ENCODE measurements at places on chromosomes 12 and 14. TPM values are rescaled to one million over a fixed set of nuclear protein-coding genes. Genes with fewer than 3 reads are reported as not detected.
A peak's percentile ranks its signal among the peaks of the same experiment; 100 is the strongest.

Gene TMEM179
- polyA plus RNA-seq = not detected

Gene FAM181A
- 0.80 TPM for polyA plus RNA-seq

GRCh38 chr14:70100071-70100470, 88.7 kb downstream of the SLC8A3 start:
- DNase-seq = no peak

DNA sequence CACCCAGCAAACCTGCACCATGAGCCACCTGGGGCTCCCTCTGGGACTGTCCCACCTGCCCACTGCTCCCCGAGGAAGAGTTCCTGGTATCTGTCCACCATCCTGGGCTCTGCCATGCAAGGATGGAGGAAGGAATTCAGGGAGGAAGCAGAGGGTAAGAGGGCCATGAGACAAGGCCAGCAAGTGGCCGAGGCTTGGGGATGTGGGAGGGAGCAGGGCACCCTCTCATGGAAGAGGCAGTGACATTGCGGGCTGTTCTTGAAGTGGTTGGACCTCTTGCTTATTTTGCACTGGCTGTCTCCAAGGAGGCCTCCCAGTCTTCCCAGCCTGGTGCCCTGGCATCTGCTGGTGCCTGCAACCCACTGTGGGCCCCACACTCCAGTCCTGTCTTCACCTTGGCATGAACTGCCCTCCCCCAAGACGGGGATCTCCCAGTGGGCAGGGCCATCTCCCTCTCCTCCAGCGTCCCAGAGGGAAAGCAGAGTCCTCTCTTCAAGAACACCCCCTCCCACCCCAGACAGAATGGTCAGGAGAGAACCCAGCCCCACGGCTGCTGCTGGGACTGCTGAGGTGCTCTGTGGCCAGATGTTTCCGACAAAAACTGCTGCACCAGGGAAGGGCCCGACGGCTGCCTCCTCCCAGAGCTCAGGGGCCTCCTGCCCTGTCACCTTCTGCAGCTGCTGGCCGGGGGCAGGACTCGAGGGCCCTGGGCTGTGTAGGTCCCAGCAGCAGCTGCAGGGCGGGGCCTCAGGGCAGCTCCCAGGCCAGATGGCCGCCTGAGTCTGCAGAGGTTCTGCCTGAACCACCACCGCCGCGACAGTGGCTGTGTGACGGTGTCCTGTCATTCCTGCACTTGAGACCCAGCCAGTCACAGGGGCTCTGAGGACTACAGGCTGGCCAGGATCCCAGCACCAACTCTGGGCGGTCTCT, 1.8 kb upstream of the AKT1 start:
- peak; percentile 39 for DNase-seq

DNA sequence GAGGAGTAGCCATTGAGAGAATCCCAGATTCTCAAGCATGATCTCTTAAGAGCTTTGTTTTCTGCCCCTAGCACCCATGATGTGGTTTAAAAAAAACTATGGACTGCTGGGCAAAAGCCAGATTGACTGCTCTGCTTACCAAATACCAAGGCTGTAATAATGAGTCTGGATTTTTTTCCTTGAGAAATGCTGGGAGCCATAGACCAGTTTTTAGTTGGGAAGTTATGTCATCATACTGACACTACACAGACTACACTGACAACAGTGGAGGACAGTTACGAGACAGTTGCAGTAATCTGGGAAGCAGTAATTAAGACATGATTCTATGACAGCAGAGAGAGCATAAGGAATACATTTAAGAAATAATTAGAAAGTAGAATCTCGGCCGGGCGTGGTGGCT, 35.8 kb downstream of the SPATA7 start:
- DNase-seq = no peak

DNA sequence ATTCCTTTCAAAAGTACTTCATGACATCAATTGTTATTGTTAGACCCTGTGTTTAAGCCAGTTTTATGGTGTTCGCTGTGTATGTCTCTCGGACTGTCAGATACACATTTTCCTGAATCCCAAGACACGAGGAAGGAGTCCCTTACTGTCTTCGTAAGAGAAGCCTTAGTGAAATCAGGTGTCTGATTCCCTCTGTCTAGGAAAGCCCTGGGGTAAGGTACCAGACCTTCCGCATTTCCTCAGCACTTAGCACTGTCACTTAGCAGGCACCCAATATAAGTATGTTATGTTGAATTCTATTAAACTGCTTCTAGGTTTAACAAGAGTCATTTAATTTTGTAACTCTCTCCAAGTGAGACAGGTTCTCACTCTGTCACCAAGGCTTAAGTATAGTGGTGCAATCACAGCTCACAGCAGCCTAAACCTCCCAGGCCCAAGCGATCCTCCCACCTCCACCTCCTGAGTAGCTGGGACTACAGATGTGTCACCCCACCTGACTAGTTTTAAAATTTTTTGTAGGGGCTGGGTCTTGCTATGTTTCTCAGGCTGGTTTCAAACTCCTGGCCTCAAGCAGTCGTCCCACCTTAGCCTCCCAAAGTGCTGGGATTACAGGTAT, 111.0 kb downstream of the BBS10 start:
- DNase-seq = no peak

DNA sequence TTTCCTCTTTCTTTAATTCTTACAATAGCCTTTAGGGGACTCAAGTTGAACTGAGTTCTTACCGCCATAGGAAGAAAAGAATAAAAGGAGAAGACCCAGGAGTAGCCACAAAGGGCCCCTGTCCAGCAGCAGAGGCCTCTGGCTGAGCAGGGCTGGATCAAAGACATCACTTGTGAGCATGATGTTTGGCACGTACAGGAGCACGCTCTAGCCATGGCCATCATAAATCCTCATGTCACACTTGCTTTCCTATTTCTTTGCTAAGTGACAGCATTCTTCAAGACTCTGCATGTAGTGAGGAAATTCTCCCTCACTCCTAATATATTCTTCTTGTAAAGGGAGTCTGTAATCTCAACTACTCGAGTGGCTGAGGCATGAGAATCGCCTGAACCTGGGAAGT, 15.7 kb downstream of the CLEC4C start:
- no peak for DNase-seq

GRCh38 chr14:71138448-71139293, 231.4 kb downstream of the PCNX1 start:
- peak; percentile 31 for DNase-seq
